GM04503 (cell line): ENCODE measurements at places on chromosomes 2 and 18.
A peak's percentile ranks its signal among the peaks of the same experiment; 100 is the strongest.

DNA sequence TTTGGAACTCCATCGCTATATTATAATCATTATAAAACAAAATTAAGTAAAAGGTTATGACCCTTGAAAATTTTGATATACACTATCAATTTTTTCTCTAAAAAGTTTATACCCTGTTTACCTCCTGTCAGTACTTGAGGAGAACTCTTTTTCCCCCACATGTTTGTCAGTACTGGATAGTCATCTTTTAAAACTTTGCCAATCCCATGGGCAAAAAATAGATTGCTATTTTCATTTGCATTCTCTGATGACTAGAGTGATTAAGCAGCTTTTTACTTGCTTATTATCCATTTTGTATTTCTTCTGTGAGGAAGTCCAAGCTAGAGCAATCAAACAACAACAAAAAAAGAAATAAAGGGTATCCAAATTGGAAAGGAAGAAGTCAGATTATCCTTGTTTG lies 76.4 kb downstream of the DGKD start:
- DNase-seq: no peak

DNA sequence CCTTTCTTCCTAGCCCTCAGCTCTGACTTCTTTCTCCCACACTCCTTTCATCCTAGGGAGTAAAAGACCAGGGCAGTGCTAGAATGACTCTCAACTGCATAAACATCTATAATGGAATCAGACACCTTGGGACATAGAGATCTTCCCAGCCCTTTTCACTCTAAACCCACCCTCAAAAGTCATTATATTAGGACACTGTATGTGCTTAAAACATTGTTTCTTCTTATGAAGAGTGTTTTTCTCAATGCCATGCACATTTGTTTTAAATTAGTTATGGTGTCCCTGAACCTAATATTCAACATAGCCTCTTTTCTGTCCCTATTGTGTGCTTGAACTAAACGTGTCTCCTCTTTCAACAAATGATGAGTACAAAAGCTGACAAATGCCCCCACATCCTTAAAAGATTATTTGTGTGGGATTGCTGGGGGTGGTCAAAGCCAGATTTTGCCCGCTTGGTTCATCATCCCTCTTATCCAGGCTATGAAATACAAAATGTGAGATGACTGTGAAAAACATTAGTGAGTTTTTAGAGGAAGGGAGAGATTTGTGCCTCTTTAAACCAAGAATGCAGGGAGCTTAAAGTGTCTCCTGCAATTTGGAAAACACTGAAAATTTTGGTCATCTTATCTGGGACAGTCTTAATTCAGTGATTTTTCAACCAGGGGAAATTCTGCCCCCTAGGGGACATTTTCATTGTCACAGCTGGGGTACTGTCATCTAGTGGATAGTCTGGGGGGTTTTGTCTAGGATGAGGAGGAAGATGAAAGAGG lies 29.0 kb downstream of the SERPINB5 start:
- DNase-seq: no peak

DNA sequence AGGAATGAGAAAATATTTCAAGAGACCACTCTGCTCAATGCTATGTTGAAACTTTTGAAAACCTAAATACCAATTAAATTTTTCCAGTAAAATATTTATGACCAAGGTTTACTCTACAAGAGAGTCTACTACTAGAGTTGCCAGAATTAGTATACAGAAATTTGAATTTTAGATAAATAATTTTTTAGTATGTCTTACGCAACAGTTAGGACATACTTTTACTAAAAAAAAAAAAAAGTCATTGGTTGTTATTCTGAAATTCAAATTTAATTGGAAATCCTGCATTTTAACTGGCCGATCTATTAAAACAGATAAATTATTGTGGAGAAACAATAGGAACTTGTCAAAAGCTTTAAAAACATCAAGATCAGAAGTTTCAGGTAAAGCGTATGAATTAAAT lies 49.1 kb upstream of the TMEM200C start:
- no peak for DNase-seq

GRCh38 chr18:9578306-9578705 lies 36.1 kb downstream of the PPP4R1 start:
- DNase-seq: no peak

GRCh38 chr2:219425238-219426067 lies 7.3 kb downstream of the DES start:
- no peak for DNase-seq

DNA sequence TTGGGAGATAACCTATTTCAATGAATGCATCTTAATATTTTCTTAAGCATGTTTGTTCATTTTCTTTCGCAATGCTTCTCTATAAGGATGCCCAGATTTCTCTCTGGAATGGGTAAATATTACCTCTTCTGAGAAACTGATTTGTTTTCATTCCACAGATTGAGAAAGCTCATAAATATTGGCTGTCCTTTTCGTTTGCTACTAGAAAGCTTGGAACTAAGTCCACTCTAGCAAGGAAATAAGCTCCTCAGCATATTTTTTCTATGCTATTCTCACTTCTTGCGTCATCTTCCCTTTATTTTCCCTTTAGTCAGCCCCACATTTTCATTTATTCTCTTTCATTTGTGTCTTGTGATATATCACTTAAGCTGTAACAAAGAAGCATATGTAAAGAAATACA lies 76.3 kb downstream of the ANTXR1 start:
- peak; percentile 79 for DNase-seq

DNA sequence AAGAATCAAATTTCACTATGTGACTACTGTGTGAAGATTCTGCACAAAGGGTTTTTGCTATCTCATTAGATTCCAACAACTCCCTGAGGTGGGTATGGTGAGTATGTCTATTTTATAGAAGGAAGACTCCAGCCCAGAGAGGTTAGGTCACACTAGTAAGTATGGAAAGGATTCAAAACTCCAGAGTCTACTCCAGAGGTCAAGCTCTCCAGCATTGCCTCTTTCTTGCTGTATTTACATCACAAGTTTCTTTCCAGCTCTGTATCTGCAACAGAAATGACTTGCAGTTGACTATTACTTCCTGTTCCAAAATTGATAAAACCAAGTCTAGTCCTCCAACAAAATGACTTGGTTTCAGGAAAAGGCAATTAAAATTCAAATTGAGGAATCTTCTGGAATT lies 2.1 kb downstream of the COL4A4 start:
- no peak for DNase-seq
